GM12891 (cell line): ENCODE measurements at places on chromosomes 11 and 22.

DNA sequence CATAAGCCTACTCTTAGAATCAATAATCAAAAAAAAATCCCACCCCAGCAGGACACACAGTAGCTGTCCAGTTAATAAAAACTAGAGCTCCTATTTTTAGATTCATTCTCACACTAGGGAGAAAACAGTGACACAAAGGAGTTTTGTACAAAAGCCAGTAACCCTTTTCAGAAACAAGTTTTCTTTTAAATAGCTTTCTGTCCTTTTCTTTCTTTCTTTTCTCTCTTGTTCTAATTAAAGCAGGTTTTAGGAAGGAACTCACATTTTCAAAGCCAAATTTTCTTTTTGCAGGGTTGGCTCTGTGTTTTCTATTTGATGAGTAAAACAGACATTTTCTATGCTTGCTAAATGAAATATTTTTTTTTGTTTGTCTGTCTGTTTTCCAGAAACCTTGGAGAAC, 1390.7 kb downstream of the FAM181B start:
- no peak for DNase-seq

GRCh38 chr11:41612415-41612814, 153.0 kb upstream of the LRRC4C start:
- DNase-seq: no peak

DNA sequence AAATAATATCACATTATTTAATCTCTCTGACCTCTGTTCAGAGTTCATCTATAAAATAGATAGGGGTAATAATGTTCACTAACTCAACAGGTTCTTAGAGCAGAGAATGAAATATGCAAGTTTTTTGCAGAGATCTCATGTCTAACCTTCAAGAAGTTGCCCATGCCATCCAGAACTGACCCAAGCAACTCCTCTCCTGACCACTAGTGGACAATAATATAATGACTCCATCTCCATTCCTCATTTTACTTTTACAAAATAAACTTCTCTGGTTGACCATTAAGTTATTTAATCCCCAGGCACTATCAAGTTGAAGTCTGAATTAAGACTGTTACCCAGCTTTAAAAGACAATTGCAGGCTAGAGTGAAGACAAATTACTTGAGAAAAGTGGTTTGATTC, 382.6 kb downstream of the KCNA4 start:
- DNase-seq: no peak

- no peak for DNase-seq
Measured at GRCh38 chr22:50303848-50304527, 3.5 kb downstream of the PLXNB2 start.
